ENCODE measurements at places on chromosomes 1 and 21. TPM values are rescaled to one million over a fixed set of nuclear protein-coding genes. Genes with fewer than 3 reads are reported as not detected.

Gene LORICRIN
- polyA plus RNA-seq: not detected

Gene ATAD3C
- 0.66 TPM for polyA plus RNA-seq

Gene TMPRSS15
- polyA plus RNA-seq: not detected

Gene PRKAA2
- 23.7 TPM for polyA plus RNA-seq

Gene RNU1-1
- polyA plus RNA-seq: not detected

Gene THBS3
- polyA plus RNA-seq: 23.5 TPM

Gene RGS4
- 0.80 TPM for polyA plus RNA-seq

DNA sequence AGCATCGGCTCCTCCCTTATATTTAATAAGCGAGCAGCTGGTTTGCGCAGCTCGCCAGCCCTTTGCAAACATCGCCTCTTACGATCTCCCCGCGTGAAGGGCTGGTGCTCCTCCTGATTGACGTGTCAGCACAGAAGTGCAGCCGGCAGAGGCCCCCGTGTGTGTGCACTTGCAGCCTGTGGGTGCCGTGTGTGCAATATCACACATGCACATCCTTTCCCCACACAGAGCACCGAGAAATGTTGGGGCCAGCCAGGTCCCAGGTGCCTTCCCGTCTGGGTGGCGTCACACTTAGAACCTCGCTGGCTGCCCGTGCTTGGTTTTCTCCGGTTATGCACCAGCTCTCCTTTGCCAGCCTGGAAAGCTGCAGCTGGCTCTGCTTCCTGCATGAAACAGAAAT, 126.6 kb upstream of the AJAP1 start:
- DNase-seq: no peak

GRCh38 chr1:84289169-84289785, 12.2 kb upstream of the SAMD13 start:
- DNase-seq: no peak

DNA sequence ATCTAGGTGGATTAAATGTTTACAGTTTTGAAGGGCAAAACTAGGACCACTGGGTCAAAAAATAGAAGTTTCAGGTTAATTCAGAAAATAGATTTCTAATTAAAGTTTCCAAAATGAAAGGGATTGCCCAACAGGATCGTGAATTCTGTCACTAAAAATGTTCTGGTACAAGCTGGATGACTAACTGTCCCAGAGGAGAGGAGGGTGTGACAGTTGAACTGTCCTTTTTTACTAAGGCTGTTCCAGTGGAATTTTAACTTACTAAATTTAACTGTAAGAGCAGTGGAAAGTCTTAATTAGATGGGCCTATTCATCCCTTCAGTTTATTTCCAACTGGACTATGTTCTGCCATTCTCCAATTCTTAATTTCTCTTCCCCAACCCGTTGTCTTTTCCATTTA, 7.2 kb downstream of the SNX7 start:
- DNase-seq: no peak

DNA sequence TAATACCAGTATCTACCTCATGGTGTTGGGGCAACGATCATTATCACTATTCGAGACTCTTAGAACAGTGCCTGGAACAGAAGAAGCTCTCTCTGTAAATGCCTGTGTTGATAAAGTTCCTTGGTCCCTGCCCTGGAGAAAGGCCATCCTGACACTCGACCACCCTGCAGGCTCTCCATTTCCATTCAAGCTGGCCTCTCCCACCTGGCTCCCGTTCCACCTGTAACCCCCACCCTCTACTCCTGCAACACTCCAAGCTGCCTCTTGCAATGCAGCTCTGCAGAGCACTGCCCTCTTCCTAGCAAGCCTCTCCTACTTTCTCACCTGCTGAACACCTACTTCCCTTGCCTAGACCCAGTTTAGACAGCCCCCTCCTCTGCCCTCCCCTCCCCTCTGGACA, 6.1 kb downstream of the SPOCD1 start:
- no peak for DNase-seq

GRCh38 chr1:36880155-36881067, 153.9 kb downstream of the GRIK3 start:
- DNase-seq: no peak

DNA sequence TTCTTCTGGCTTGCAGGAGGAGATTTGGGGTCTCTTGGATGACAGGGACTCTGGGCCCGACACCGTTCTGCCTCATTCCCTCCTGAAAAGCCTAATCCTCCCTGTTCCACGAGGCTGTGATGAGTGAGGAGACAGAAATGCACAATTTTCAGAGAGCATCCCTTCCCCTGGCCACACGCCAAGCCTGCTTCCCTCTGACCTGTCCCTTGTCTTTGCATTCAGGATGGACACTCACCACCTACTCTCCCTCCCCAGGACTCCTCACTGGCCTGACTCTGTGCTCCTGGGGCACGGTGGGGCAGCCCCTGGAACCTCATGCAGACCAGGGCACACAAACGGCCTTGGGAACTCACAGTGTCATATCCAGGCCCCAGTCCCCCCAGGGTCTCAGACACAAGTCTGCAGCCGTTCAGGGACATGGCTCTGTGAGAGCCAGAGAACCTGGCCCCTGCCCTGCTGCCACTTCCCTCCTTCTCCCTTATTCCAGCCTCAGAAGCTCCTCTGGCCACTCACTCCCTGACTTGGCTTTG, 3.5 kb upstream of the PRAMEF12 start:
- no peak for DNase-seq

DNA sequence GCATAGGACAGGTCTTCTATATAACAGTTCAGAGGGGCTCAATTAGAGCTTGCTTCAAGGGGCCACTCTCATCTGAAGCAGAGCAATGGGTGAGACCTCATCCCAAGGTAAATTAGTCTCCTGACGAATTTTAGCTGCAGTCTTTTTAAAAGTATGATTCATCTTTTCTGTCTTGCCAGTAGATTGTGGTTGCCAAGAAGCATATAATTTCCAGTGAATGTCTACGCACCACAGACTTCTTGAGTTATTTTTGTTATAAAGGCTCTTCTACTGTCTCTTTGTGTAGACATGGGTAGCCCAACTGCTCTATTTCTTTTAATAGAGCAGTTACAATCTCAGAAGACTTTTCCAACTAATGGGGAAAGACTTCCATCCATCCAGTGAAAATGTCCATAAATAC, 108.9 kb upstream of the FMN2 start:
- no peak for DNase-seq

- DNase-seq: no peak
These were observed 56.0 kb downstream of the CD46 start for GRCh38 chr1:207807690-207808321.

- peak; percentile 51 for DNase-seq
These were observed 43.3 kb downstream of the PTPRC start for GRCh38 chr1:198681831-198682759.

GRCh38 chr1:6823793-6824192, 38.5 kb downstream of the CAMTA1 start:
- DNase-seq: no peak

DNA sequence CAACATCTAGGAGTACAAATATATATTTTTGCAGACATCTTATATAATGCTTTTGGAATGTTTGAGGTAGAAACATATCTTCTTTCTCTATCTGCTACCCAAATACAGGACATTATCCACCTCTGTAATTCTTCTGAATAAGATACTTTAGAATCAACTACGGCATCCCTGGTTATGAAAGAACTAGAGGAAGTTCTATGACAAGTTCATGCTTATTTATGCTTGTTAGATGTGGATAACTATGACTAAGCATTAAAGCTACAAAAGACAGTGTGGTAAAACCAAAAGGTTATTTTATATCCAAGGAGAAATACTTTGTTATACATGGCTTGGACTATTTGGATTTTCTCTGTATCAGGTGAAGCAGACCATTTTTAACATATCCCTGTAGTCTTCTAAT, 894.0 kb downstream of the KCNT2 start:
- no peak for DNase-seq

DNA sequence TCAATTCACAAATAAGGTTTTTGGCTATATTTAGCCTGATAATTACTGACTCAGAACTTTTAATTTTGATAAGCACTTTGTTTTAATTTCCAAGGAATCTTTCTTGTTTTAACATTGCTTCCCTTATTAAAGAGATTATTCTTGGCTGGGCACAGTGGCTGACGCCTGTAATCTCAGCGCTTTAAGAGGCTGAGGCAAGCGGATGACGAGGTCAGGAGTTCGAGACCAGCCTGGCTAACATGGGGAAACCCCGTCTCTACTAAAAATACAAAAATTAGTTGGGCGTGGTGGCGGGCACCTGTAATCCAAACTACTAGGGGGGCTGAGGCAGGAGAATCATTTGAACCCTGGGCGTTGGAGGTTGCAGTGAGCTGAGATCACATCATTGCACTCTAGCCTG, 13.8 kb downstream of the ALG14 start:
- no peak for DNase-seq

GRCh38 chr1:119467857-119468668, 38.9 kb upstream of the HSD3B1 start:
- DNase-seq: no peak

GRCh38 chr1:230163205-230163604, 96.2 kb downstream of the GALNT2 start:
- DNase-seq: no peak

- no peak for DNase-seq
These were observed 32.5 kb upstream of the ASPM start for GRCh38 chr1:197178998-197179397.

DNA sequence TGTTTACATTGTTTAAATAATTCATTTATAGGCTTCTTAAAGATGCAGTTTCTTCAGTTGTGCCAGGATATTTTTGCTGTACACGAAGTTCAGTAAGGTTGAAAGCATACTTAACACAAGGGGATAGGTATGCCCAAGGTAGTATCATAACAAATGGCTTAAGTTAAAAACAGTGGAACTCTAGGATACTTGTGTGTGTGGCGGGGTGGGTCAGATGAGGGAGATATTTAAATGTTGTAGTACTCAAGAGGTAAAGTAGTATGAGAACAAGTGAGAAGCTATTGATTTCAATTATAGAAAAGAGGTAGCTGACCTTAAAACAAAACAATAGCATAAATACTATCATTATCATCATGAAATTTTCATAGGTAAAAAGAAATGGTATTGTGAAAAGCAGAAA, 6.2 kb downstream of the LRRC7 start:
- no peak for DNase-seq

- peak; percentile 67 for DNase-seq
These were observed 52.7 kb upstream of the WASF2 start for GRCh38 chr1:27542463-27543273.

GRCh38 chr1:43659212-43660166, 9.5 kb downstream of the KDM4A start:
- DNase-seq: no peak

DNA sequence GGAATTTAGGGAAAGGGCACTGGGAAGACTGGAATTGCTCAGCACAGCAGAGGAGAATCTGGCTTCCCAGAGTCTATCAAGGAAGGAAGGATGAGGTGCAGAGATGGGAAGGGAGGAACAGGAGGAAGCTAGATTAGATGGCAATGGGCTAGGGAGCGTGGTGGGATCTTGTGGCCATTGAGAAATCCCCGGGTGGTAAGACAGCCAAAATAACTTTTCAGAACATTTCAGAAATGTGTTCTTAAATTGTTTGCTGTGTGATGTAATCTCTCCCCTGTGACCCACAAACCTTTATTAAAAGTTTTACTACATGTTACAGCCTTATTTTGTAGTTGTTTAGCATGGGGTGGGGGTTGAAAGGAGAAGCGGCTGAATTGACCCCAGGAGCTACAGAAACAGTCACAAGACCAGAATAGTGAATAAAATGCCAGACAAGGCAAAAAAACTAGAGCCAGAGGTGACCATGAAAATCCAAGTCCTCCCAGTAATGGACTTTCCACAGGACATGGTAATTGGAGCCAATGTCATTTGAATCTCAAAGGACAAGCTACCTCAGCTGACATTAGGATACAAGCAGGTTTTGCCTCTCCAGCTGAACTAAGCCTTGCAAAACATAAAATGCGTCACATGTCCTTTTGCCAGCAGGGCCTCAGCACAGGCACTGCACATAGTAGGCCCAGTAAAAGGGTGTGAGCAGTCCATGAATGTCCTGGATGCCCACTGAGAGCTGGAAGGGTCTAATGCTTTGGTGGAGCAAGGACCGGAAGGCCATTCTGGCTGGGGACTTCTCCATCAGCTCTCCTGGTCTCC, 980 bp upstream of the AHCYL1 start:
- DNase-seq: no peak

DNA sequence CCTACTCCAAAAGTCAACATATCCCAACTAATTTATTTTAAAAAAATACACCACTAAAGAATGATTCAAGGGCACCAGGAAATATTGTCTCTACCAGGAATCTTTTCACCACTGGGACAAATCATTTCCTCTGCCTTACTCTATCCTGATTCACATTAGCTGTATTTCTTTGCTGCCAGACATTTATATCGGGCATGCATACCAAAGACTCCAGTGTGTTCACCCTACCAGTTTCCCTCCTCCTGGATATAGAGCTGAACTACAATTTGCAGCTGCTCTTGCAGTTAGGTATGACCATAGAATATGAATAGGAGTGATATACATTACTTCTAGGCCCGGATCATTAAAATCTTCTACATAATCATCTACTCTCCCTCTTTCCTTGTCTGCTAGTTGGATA, 7.6 kb downstream of the KCNJ6 start:
- no peak for DNase-seq

GRCh38 chr1:110196917-110197765, 13.0 kb upstream of the KCNC4 start:
- no peak for DNase-seq

GRCh38 chr1:37372302-37372701, 102.1 kb upstream of the ZC3H12A start:
- no peak for DNase-seq

DNA sequence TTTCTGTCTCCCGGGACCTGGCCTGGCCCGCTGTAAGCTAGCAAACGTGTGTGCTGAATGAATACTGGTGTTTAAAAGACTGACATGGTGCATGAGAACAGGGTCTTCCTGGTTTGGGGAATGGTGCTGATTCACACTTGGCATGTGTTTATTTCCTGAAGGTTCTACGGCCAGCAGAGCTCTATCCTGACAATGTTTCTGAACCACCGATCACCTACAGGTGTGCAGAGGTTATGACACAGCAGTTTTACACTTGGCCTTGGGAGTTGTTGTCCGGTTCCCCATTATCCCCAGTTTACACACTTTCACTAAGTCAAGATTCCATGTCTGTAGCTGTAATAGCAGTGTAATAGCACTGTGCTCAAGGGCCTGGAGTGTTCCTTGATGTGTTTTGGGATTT, 127.3 kb downstream of the ROR1 start:
- DNase-seq: no peak

DNA sequence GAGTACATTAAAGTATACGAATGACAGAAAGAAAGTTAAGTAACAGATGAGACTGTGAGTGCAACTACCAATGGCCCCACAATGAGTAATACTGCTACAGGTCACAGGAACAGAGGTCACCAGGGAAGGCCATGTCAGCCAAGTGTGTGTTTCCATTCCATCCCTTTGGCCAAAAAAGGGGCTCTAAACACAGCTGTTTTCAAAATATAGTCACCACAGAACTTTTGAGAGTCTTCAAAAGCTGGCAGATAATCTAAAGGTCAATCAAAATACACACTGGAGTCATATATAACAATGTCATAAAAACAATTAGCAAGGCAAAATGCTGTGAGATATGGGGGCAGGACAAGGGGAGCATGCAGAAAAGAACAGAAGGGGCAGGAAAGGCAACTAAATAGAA, 10.2 kb downstream of the USP24 start:
- no peak for DNase-seq

Data from heart right ventricle (tissue), 16 donors.